ENCODE measurements at places on chromosomes 11 and 22.
A peak's percentile ranks its signal among the peaks of the same experiment; 100 is the strongest.

- DNase-seq: no peak
Observed at GRCh38 chr11:68031144-68031464, 623 bp downstream of the NDUFS8 start.

GRCh38 chr11:110989428-110990133, 255.9 kb upstream of the POU2AF2 start:
- no peak for DNase-seq

DNA sequence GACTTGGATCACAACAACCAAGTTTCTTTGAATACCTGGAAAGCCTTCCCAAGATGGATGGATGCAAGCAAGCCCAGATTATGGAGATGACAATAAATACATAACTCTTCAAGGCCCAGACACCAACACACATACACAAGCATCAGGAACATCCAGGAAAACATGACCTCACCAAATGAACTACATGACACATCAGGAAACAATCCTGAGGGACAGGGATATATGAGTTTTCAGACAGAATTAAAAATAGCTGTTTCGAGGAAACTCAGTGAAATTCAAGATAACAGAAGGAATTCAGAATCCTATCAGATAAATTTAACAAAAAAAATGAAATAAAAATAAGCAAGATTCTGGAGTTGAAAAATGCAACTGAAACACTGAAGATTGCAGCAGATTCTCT, 659.4 kb downstream of the METTL15 start:
- no peak for DNase-seq

DNA sequence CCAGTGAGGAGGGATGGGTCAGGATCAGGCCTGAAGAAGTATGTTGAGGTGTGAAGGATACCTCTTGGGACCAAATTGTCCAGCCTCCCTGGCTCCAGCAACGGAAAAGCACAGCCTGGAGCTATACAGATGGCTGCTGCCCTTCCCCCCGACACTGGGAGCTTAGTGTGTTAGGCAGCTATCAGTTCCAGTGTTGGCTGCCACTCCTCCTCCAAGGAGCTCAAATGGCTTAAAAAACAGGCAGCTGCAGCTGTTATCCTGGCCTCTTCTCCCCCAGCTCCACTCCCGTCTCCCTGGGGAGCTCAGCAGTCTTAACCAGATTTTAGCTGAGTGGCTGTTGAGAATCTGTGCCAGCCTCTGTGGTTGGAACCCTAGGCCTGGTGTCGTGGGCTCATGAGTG, 225.0 kb downstream of the JRKL start:
- no peak for DNase-seq

DNA sequence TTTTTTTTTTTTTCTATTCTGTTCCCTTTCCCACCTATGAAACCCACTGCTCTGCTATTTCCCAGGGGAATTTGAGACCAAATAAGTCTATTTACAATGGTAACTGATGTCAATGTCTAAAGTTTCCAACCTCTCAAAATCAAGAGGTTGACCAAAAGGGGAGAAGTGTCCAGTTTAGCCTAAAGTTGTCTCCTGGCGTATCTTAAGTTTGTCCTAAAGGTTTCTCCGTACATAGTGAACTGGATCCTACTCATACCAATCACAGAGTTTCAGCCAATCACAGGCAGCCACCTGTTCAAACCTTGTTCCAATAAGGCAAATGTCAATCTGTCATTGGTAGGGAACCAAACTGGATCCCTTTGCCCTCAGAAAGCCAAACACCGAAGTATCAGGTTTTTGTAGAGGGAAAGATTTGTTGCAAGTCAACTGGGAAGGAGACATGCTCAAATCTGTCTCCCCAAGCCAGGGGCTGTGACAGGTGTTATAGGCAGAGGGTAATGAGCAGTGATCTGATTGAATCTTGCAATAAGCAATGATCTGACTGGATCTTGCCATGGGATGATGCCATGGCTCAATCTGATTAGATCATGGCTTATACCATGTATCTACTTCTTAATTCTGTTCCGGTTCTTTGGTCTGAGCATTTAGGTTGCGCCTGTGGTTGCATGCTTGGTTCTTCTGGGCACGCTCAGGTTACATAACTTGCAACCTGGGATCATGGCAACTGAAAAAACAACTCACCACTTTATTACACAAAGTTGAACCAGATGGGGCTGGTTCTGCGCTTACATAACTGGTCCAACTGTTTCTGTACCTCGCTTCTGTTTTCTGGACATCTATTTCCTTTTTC, 1.1 kb upstream of the VPS37C start:
- peak; percentile 42 for DNase-seq

GRCh38 chr11:115420505-115420904, 83.7 kb downstream of the CADM1 start:
- DNase-seq: no peak

DNA sequence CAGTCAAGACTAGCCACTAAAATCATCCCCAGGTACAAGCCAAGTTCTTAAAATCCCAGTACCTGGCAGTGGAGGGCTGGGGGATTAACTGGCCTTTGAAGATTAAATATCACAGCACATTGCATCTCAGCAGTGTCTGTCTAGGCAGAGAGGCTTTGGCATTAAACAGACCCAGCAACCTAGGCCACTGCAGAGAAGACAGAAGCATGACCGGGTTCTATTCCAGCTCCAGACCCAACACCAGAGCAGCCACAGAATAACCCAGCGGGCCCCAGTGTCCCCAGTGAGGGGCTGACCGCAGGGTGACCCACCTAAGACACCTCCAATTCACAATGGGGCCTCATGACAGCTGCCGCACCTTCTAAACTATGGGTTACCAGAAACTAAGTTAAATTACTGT, 88.2 kb downstream of the SHANK2 start:
- DNase-seq: no peak

- peak; percentile 57 for DNase-seq
Observed at GRCh38 chr11:5123802-5124521, 14.2 kb downstream of the OR52A5 start.

- DNase-seq: no peak
Observed at GRCh38 chr22:26463101-26463661, 20.4 kb downstream of the HPS4 start.
